NCI-H446 treated with DMSO at 0.1 percent for 48 hours (cell line): ENCODE measurements at places on chromosomes 13 and 19.

DNA sequence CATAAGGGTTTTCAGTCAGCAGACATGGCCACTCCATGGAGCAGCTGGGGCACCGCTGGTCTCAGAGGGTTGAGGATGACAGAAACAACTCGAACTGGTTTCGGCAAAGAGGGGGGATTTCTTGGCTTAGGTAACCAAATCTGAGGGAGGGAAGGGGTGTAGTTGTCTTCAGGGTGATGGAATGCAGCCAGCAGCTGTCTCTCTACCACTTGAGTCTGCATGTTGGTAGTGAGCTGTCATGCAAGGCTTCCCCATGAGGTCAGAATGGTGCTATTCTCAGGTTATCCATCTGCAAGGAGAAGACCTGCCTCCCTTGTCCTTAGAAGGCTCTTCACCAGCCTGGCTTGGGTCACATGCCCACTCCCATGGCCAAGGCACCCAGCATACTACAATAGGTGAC lies 55.6 kb upstream of the PEG3 start:
- DNase-seq = no peak

GRCh38 chr19:48255376-48256303 lies at the start of gene CARD8:
Gene CARD8 (minus strand): TSS chr19:48255912. CDS start chr19:48241020, 14,892 bp downstream.
- peak; percentile 87 for DNase-seq

DNA sequence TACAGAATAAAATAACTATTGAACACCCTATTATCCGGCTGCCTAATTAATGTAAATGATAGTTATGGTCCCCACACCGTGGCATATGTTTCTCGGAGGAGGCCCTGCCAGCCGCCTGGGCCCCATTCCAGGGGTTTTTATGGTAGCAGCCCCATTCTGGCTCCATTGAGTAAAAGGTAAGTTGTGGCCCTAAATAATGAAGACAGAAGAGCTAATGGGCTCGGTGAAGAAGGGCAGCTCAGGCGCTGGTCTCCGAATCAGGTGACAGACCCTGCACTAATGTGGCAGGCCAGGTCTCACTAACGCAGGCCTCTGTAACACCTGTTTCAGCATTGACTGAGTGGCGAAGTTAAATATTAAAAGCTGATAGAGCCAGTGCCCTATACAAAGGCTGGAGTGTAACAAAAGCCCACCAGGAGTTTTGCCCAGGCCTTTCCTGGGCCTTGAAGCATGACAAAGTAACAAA lies 19.1 kb downstream of the POP4 start:
- DNase-seq = no peak

DNA sequence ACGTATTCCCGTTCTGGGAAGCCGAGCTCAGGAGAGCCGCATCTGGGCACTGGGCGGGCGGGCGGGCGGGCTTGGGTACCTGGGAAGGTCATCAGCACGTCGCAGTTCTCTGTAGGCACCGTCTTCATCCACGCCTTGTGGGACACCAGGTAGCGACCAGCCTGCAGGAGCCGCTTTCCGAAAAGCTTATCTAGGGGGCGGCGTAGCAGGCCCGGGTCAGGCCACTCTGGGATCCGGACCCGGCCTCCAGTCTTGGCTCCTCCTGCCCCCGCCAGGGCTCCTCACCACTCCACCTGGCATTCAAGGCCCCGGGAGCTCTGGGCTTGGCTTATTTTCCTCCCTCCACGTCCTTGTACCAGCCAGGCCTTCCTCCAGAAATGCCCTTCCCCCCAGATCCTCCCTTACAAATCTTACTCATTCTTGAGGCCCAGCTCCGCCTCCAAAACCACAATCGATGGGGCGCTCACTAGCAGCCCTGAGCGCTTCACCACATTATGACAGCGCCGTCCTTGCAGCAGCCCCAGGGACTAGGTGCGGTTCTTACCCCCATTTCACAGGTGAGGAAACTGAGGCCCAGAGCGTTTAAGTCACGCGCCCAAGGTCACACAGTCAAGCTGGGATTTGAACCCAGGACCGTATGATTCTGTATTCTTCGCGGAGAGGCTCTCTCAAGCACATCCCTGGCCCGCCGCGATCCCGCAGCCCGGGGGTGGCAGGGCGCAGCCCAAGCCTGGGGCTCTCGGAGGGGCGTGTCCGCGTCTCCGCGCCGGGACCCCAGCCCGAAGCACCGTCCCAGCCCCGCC lies 843 bp downstream of the ANO8 start:
- DNase-seq = no peak

DNA sequence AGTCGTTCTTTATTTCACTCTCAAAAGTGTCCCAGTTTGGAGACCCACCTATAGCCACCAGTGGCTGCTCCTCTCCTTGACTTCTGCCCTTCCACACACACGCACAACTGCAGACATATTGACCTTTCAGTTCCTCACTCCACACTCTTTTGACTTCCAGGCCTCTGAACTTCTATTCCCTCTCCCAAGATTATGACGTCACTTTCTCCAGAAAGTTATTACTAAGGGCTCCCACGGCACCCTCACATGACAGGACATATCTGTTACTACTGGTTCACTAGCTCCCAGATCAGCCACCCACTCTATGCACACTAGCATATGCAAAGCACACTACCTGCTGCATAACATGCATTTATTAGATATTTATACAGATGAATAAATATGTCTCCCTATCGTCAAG lies 45.9 kb downstream of the XPO4 start:
- DNase-seq = no peak

DNA sequence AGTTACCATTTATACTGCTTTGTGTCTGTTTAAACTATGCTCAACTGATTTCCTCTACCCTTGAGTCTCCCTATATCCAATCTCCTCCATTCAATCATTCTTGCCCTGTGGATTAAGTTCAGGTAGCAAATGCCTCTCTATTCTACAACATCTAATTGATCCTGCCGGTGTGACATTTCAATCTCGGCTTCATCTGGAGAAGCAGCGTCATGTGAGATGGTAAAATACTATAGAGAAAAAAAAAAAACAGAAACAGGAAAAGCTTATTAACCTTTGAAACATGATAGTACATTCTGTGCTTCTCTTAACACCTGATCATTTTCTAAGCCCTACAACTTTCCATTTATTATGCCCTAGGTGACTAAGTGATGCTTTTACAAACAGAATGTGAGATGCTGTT lies 89.4 kb downstream of the KCTD12 start:
- no peak for DNase-seq
